ENCODE measurements at places on chromosomes 12 and 14. TPM values are rescaled to one million over a fixed set of nuclear protein-coding genes. Genes with fewer than 3 reads are reported as not detected.
A peak's percentile ranks its signal among the peaks of the same experiment; 100 is the strongest.

GRCh38 chr12:63916561-63917476 is 72.3 kb downstream of the SRGAP1 start:
- H3K4me1 ChIP-seq: peaks cover 26% of the 10 kb centered on the region
- H3K4me3 ChIP-seq: no peak overlapping the region
- no peak for DNase-seq

DNA sequence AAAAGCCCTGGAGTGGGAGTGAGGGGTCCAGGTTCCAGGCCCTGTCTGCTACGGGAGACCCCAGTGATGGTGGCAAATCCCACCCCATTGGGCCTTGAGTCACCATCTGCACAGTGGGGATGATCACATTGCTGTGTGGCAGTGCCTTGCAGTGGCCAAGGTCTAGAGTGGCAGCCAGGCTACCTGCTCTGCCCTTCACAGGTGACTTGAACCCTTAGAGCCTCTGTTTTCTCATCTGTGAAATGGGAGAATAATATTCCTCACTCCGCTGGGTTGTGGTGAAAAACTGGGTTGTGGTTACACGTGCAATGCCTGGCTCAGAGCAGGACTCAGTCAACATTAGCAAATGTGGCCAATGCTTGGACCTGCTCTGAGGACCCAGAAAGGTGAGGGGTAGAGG is 58.2 kb downstream of the MVK start:
- no peak overlapping the region for H3K4me3 ChIP-seq
- peaks cover 6% of the 10 kb centered on the region for H3K27me3 ChIP-seq
- no peak overlapping the region for H3K27ac ChIP-seq
- peaks cover 6% of the 10 kb centered on the region for H3K36me3 ChIP-seq
- no peak for DNase-seq
- peaks cover 3% of the 10 kb centered on the region for H3K4me1 ChIP-seq

DNA sequence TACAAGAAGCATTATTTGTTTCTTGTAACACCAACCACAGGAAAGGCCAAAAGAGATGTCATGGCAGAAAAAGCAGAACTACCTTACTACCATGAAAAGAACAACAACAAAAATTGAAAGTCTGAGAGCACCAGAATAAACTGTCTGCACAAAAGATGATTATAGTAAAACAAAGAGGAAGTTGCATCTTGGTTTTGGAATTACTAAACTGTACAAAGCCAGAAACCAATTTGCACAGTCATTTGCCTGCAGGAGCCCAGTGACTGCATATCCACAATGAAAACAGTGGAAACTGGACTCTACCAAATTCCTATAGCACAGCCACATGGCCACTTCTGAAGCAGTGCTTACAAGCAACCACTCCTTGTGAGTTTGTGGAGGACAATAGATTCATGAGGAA is 276.2 kb downstream of the SSPN start:
- no peak overlapping the region for H3K4me3 ChIP-seq
- peaks cover 22% of the 10 kb centered on the region for H3K4me1 ChIP-seq
- no peak for DNase-seq
- peaks cover 2% of the 10 kb centered on the region for H3K27me3 ChIP-seq
- no peaks in the 10 kb centered on the region for H3K36me3 ChIP-seq

- DNase-seq: no peak
- H3K4me3 ChIP-seq: no peak overlapping the region
- no peaks in the 10 kb centered on the region for H3K36me3 ChIP-seq
- H3K27ac ChIP-seq: no peak overlapping the region
Observed at GRCh38 chr12:110004598-110004997, 5.4 kb downstream of the ANKRD13A start.

- peaks cover 7% of the 10 kb centered on the region for H3K27me3 ChIP-seq
- no peak overlapping the region for H3K4me3 ChIP-seq
- peaks cover 5% of the 10 kb centered on the region for H3K4me1 ChIP-seq
- DNase-seq: no peak
- H3K36me3 ChIP-seq: no peaks in the 10 kb centered on the region
Observed at GRCh38 chr14:60160422-60160821, 4.8 kb downstream of the DHRS7 start.

DNA sequence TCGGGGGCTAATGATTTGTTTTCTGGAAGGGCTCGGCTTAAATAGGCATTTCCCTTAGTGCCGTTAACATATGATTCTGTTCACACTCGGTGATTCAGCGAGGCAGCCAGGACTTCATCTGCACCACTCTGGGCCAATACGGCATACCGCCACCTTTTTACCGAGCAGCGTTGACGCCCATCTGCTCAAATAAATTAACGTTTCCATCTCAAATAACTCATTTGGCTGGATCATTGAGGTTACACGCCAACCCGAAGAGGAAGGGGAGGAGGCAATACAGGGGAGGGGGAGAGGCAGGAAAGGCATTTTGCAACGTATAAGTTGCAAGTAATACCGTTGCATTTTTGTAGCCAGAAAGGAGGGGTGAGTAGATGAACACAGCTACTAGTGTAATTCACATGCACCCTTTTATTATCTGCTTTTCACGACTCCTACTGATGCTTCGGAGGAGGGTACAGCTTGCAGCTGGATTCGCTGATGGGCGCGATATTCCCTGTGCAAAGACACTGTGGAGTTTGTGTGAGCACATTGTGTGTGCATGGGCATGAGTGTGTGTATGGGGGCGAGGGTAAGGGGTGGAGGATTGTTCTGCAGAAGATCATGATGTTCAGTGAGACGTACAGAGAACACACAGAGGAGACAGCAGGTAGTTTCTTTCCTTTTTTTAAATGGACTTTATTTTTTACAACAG is 45.9 kb downstream of the MAP1LC3B2 start:
- H3K4me1 ChIP-seq: peaks cover 9% of the 10 kb centered on the region
- no peak overlapping the region for H3K27ac ChIP-seq
- H3K27me3 ChIP-seq: peaks cover 2% of the 10 kb centered on the region
- no peak for DNase-seq
- peak overlapping the region; percentile 25 for H3K4me3 ChIP-seq
- no peaks in the 10 kb centered on the region for H3K36me3 ChIP-seq

- DNase-seq: no peak
- no peaks in the 10 kb centered on the region for H3K27me3 ChIP-seq
- H3K27ac ChIP-seq: no peak overlapping the region
- no peak overlapping the region for H3K4me3 ChIP-seq
- peaks cover 2% of the 10 kb centered on the region for H3K4me1 ChIP-seq
Observed at GRCh38 chr12:112294793-112295192, 87.4 kb downstream of the HECTD4 start.

GRCh38 chr14:20194101-20194500 is 3.4 kb downstream of the OR11G2 start:
- DNase-seq: no peak
- H3K36me3 ChIP-seq: peaks cover under 1% of the 10 kb centered on the region
- no peaks in the 10 kb centered on the region for H3K4me1 ChIP-seq
- no peak overlapping the region for H3K4me3 ChIP-seq
- H3K27ac ChIP-seq: no peak overlapping the region
- peaks cover under 1% of the 10 kb centered on the region for H3K27me3 ChIP-seq

- no peaks in the 10 kb centered on the region for H3K36me3 ChIP-seq
- no peak overlapping the region for H3K4me3 ChIP-seq
- peaks cover 9% of the 10 kb centered on the region for H3K4me1 ChIP-seq
- H3K27ac ChIP-seq: no peak overlapping the region
- DNase-seq: no peak
Observed at GRCh38 chr12:75634244-75635222, 123.1 kb upstream of the KRR1 start.

DNA sequence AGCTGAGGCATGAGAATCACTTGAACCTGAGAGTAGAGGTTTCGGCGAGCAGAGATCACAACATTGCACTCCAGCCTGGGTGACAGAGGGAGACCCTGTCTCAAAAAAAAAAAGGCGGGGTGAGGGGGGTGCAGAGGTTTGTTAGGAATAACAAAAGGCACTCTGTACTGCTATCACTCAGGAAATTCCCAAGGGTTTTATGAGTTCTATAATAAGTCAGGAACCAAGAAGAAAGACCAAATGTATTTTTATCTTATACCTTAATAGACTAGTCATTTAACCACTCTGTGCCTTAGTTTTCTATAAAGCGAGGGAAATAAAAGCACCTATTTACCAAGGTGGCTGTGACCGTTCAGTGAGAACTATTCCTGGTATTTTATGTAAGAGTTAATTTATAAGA is 319.2 kb downstream of the GPHN start:
- H3K4me3 ChIP-seq: no peak overlapping the region
- no peaks in the 10 kb centered on the region for H3K27me3 ChIP-seq
- DNase-seq: no peak
- no peaks in the 10 kb centered on the region for H3K36me3 ChIP-seq
- no peaks in the 10 kb centered on the region for H3K4me1 ChIP-seq

GRCh38 chr12:32589165-32589865 is 89.8 kb upstream of the DNM1L start:
- H3K4me1 ChIP-seq: peaks cover 15% of the 10 kb centered on the region
- H3K27ac ChIP-seq: no peak overlapping the region
- DNase-seq: no peak
- no peak overlapping the region for H3K4me3 ChIP-seq

GRCh38 chr14:68937471-68938270 is 41.4 kb downstream of the ACTN1 start:
- no peaks in the 10 kb centered on the region for H3K36me3 ChIP-seq
- H3K27ac ChIP-seq: no peak overlapping the region
- H3K4me3 ChIP-seq: no peak overlapping the region
- no peak for DNase-seq

DNA sequence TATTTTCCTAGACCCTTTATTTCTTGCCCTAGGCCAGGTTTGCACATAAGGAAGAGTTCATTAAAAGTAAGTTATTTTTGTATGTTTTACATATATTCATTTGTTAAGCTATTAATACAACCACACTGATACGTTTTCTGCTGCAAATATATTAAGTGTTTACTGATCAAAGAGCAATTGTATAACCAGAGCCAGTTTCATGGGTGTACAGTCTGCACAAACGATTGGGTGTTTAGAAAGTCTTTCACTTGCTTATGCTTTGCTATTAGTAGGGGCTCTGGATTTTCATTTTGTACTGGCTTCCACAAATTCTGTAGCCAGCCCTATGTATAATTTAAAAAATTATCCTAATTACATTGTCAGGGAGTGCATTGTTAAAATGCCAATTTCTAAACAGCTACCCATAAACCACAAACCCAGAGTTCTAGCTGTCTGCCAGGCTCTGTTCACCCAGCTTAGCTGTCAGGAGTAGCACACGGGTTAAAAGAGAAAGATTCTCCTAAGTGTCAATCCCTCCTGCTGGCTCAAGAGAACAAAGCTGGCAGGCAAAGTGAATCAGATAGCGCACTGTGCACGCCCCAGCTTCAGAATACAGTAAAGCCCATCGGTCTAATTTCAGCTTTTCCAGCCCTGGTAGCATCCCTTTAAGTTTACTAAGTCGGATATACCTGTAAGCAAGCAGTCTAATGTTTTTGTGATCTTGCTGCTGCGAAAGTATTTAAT is 151.0 kb upstream of the LMO3 start:
- H3K27me3 ChIP-seq: no peaks in the 10 kb centered on the region
- no peaks in the 10 kb centered on the region for H3K36me3 ChIP-seq
- DNase-seq: no peak

DNA sequence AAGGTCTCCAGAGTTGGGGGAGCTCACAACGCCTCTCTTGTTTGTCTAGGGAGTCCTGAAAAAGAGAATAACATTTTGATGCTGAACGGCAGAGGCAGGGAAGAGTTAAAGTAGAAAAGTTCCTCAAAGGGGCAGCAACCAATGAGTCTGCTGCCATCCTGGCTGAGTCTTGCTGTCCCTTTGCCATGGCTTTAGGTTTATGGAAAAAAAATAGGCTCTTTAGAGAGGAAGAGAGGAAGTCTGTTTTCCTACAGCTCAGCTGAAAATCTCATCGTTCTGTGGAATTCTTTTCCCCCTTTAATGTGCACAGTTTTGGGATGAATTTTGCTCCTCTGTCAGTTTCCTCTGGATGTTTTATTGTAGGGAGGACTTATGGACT is 314.8 kb upstream of the TBX3 start:
- DNase-seq: no peak
- H3K27me3 ChIP-seq: peaks cover 3% of the 10 kb centered on the region
- no peak overlapping the region for H3K4me3 ChIP-seq
- no peak overlapping the region for H3K27ac ChIP-seq
- H3K36me3 ChIP-seq: no peaks in the 10 kb centered on the region

GRCh38 chr12:69154585-69155363 is 84.6 kb upstream of the CPSF6 start:
- H3K27ac ChIP-seq: no peak overlapping the region
- H3K4me3 ChIP-seq: no peak overlapping the region
- H3K36me3 ChIP-seq: no peaks in the 10 kb centered on the region
- peaks cover 6% of the 10 kb centered on the region for H3K4me1 ChIP-seq
- DNase-seq: peak; percentile 78

GRCh38 chr12:62720661-62721330 is 214.2 kb downstream of the PPM1H start:
- H3K36me3 ChIP-seq: no peaks in the 10 kb centered on the region
- DNase-seq: no peak
- no peak overlapping the region for H3K4me3 ChIP-seq
- peaks cover 3% of the 10 kb centered on the region for H3K27me3 ChIP-seq
- H3K27ac ChIP-seq: peak overlapping the region; percentile 16
- H3K4me1 ChIP-seq: peaks cover 46% of the 10 kb centered on the region

- H3K36me3 ChIP-seq: no peaks in the 10 kb centered on the region
- no peaks in the 10 kb centered on the region for H3K27me3 ChIP-seq
- no peak overlapping the region for H3K4me3 ChIP-seq
- no peak overlapping the region for H3K27ac ChIP-seq
Observed at GRCh38 chr14:22220427-22220826, 368.6 kb downstream of the DAD1 start.

- peak; percentile 86 for DNase-seq
- peaks cover 6% of the 10 kb centered on the region for H3K36me3 ChIP-seq
- peak overlapping the region; percentile 98 for H3K4me3 ChIP-seq
Observed at GRCh38 chr12:44876544-44877410, 662 bp upstream of the NELL2 start.

GRCh38 chr14:88324491-88324890 is 1.4 kb upstream of the KCNK10 start:
- peaks cover 6% of the 10 kb centered on the region for H3K4me1 ChIP-seq
- H3K36me3 ChIP-seq: peaks cover 11% of the 10 kb centered on the region
- no peak overlapping the region for H3K27ac ChIP-seq
- H3K4me3 ChIP-seq: peak overlapping the region; percentile 96
- H3K27me3 ChIP-seq: peaks cover 21% of the 10 kb centered on the region

DNA sequence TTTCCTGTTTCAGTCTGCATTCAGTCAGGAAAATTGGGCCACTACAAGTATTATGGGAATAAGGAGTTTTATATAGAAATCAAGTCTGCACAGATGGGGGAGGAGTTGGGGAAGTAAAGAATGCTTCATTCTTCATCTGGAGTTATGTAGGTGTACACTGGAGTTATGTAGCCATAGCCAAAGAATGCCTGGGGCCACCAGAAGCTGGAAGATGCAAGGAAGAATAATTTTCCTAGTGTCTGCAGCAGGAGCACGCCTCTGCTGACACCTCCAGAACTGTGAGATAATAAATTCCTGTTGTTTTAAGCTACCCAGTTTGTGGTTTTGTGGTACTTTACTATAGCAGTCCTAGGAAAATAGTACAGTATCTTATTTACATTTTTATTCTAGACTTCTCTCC is 333.4 kb downstream of the NELL2 start:
- DNase-seq: no peak
- no peaks in the 10 kb centered on the region for H3K36me3 ChIP-seq
- no peak overlapping the region for H3K4me3 ChIP-seq
- peaks cover 2% of the 10 kb centered on the region for H3K27me3 ChIP-seq
- H3K4me1 ChIP-seq: no peaks in the 10 kb centered on the region

NAV3 gene
- total RNA-seq: 13.6 TPM

PLEKHG7 gene
- not detected for total RNA-seq

ADGRD1 gene
- 0.96 TPM for total RNA-seq

ZCCHC8 gene
- total RNA-seq: 29.3 TPM

FAM181A gene
- not detected for total RNA-seq

Measured in glutamatergic neuron (in vitro differentiated cells).